ENCODE measurements at places on chromosomes 11 and 22.

DNA sequence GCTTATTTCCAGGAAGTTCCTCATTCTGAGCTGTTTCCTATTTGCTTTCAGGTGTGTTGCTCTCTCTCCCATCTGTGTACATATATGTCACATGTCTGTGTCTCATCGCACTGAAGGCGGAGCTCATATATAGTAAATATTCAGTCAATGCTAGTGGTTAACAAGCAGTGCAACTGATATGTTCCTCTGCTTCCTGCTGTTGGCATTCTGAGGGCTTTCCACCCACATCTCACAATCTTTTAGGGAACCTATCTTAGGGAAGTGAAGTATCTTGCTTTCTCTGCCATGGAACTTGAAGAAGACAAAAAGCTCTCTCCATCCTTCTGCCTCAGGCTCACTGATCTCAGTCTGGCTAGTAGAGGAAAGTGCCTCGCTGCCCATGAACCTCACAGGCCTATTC is 139.8 kb downstream of the TTC17 start:
- no peak for DNase-seq

GRCh38 chr11:43289368-43289767 is 22.4 kb upstream of the API5 start:
- no peak for DNase-seq

DNA sequence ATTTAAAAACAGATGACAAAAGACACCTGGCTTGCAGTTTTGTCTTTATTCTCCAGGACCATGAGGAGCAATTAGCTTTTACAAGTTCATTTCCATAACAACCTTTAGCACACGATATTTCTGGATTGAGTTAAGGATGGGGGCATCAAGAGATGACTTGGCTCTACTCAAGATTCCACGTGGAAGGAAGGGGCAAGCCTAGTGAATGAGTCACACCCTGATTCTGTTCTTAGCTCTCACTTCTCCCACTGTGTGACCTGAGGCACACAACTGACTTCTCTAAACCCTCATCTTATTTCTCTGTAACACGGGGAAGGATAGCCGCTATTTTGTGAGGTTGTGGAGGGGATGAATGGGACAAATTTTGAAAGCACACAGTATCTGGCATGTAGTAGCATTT is 185.5 kb downstream of the KIRREL3 start:
- no peak for DNase-seq

- DNase-seq: no peak
Observed at GRCh38 chr11:14676068-14676467, 32.5 kb downstream of the PDE3B start.

GRCh38 chr22:44870021-44870420 is 117.6 kb downstream of the ARHGAP8 start:
- no peak for DNase-seq

DNA sequence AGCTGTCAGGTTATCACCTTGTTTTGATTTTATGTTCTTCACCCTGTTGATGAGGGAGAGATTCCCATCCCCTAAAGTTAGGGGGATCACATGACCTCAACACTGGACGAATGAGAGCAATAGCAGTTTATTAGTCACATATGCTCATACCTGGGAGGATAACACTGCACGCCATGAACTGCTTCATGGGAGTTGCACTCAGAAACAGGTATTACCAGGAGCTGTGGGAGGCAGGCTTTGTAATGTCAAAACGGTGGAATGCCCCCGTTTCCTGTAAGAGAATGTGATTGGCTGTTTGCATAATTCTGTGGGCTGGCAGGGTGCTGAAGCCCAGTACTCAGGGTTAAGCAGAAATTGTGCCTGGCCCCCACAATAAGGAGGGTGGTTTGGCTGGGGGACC is 3.2 kb upstream of the THY1 start:
- DNase-seq: no peak

Measured in stimulated activated CD8-positive, alpha-beta memory T cell treated with anti-CD3 and anti-CD28 coated beads, Interleukin-7, amount 100 ng/mL, for 1 hour (primary cell).